ENCODE measurements at places on chromosomes 1 and 21.

DNA sequence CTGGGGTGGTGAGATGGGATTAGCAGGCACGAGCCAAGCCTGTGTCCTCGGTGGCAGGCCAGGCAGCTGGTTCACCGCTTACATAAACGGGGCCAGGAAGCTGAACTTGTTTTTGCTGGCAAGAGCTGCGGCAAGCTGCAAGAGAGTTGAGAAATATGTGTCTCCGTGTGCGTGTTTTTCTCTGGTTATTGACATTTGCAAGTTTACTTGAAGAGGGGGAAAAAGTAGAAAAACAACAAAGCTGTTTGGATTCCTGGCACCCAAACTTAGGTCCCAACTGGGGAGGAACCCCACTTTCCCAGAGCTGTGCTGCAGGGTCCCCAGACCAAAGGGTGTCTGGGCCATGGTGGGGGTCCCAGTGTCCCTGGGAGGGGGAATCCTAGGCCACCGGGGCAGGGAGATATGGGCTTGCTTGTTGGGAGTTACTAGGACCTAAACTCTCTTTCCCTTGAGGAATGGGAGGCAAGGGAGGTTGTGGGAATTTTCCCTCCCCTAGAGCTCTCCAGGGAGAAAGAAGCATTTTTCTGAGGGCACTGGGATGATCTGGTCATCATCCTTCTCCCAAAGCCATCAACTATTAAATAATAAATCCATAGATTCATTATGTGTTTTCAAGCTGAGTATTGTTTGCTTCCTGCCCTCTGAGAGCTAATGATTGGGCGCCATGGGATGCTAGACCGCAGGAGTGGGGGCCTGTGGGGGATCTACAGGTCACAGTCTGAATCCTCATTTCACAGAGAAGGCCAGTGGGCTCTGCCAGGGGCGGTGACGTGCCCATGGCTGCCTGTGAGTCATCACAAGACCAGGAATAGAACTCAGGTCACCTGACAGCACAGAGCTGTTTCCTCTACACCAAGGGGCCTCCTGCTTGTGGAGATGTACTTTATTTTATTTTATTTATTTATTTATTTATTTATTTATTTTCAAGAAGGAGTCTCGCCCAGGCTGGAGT is 14.8 kb downstream of the IL6R start:
- DNase-seq, result peak; percentile 67

GRCh38 chr1:30612536-30613065 is 110.8 kb downstream of the MATN1 start:
- DNase-seq, result no peak

GRCh38 chr1:11940260-11940921 is 5.9 kb downstream of the PLOD1 start:
- DNase-seq, result peak; percentile 62

- DNase-seq, result no peak
Observed at GRCh38 chr1:116988248-116988647, 13.3 kb upstream of the CD101 start.

DNA sequence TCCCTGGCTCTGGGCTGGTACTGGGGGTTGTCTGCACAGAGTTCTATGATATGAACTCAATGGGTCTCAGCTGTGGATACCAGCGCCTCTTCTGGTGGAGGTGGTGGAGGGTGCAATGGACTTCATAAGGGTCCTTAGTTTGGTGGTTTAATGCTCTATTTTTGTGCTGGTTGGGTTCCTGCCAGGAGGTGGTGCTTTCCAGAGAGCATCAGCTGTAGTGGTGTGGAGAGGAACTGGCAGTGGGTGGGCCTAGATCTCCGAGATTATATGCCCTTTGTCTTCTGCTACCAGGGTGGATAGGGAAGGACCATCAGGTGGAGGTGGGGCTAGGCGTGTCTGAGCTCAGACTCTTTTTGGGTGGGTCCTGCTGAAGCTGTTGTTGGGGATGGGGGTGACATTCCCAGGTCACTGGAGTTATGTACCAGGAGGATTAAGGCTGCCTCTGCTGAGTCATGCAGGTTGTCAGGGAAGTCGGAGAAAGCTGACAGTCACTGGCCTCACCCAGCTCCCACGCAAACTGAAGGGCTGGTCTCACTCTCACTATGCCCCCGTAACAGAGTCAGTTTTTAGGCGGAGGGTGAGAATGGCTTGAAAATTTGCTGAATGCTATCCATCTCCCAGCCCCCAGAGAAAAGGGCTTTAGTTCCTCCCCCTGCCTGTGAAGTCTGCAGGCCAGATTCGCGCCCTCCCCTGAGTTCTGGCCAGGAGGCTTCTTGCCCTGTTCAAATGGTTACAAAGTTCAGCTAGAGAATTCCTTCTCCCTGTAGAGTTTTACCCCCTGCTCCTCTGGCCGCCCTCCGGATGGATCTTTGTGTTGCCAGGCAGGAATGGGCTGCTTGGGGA is 902.9 kb downstream of the LTN1 start:
- DNase-seq, result no peak

GRCh38 chr1:158819461-158820443 is 11.4 kb upstream of the MNDA start:
- no peak for DNase-seq

- DNase-seq, result no peak
Observed at GRCh38 chr21:41422546-41423304, 3.3 kb upstream of the MX1 start.

GRCh38 chr1:20250340-20250989 is 40.2 kb upstream of the VWA5B1 start:
- no peak for DNase-seq

DNA sequence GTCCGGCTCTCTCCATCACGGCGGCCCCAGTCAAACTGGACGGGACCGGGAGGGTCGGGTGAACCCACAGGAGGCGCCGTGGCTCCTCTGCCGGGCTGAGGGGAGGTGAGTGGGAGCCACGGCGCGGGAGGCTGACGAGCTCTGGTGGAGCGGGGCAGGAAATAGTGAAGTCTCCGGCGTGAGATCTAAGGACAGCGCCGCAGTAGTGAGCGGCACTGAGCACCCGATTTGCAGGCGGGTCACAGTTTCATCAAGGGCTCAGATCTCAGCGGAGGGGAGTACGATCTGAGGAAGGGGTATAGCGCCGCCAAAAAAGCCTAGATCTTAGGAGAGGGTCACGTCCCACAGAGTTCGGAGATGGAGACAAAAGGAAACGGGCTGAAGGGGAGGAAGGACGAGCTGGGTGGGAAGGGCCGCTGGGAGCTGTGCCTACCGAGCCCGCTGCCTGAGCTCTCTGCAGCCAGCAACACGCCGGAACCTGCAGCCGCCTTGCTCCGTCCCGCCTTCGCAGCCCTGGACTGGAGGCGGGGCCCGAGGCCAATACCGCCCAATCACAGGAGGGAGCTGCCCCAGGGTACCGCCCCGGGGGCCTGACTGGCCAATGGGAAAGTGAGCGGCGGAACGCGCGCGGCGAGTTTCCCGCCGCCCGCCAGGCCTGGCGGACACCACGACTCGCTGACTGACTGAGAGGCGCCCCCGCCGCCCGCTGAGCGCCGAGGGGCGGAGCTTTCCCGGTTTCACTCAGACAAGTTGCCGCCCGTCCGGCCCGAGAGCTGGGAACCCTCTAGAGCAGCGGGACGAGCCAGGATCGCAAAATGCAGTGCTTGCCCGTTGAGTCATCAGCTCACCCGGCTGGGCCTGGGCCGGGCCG is 1.9 kb downstream of the SFN start:
- peak; percentile 90 for DNase-seq

DNA sequence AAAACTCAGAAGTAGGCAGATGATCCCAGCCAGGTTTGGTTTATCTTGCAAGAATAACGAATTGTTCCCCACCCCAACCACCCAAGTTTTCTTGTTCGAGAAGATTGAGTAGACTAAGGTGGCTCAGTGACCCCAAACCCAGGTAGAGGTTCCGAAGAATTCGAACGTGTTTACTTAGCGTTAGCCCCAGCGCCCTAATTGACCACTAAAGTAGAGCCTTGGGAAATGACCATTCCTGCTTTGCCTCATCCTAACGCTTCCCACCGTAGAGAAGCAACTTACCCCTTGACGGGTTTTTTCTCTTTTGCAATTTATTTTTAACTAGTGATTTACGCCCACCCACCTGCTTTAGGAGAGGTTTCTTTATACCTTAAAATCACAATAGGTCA is 870 bp downstream of the FBXO28 start:
- no peak for DNase-seq

DNA sequence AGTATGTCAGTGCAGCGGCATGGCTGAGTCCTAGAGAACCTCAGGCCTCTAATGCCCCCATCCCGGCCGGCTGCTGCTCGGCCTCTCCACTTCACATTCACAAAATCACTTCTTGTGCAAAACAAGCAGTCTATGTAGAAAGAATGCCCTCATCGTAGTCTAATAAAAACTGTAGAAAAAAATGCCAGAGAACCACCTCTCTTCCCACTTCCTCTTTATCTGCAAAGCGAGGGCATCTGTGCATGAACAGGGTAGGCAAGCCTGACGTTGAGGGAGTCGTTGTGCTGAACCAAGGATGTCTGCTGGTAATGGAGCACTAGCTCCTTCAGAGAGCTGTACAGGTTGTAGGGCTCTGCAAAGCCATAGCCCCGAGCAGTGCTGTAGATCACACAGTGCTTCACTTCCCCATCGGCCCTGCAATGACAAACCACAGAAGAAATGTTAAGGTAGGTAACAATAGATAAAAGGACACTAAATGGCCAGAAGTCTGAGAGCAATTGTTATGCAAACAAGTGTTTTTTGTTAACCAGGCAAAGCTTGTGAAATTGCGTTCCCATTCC is 88.9 kb downstream of the PIK3R3 start:
- DNase-seq, result no peak

DNA sequence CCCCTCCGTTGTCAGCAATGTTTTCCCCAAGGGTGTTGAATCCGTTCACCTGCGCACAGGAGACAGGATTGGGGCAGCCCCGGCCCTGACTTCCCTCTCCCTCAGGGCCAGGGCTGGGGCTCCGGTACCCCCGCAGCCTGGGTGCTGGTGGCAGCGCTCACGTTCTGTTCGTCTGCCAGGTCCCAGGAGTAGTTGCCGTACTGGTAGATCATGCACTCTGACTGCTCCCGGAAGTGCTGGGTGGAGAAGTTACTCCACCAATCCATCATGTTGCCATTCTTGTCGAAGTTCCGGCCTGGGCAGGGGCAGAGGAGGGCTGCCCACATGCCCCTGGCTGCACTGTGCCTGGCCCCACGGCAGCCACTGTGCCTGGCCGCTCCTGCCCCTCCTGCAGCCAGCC is 6.1 kb downstream of the PRXL2B start:
- DNase-seq, result no peak

DNA sequence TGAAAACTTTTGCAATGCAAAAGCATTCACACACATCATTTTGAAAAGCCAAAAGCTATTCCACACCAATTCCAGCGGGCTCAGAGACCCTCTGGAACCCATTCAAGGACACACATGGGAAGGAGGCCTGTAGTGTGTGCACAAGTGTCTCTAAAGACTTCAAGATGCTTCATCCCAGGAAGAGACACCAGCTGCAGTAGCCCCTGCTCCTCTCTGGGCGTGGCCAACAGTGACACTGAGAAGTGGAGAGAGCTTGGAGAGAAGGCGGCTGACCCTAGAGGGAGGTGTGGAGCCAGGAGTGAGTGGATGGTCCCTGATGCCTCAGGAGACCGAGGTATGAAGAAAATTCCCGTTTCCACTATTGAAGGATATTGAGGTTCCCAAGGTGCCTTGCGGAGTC is 14.9 kb upstream of the TNNI1 start:
- no peak for DNase-seq

GRCh38 chr1:40308036-40308727 is 8.9 kb downstream of the COL9A2 start:
- no peak for DNase-seq

- no peak for DNase-seq
Observed at GRCh38 chr1:77143529-77144121, 75.6 kb downstream of the PIGK start.

- no peak for DNase-seq
Observed at GRCh38 chr1:98292994-98293393, 368.5 kb upstream of the SNX7 start.

GRCh38 chr1:230317823-230318819 is 108.0 kb downstream of the PGBD5 start:
- DNase-seq, result no peak

DNA sequence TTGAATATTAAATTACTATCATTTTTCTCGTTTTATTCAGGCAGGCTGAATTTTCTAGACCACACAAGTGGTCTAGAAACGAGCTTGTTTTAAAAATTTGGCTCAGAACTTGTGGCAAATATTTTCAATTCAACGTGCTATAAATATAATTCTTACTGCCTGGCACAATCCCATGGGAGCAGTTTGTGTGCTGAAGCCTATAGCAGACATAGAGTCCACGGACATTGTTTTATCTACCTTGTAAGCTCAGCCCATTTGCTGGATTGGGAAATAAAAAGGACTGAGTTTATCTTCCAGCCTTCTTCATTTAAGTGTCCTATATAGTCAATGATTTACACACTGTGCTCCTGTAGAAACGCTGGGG is 103.4 kb downstream of the ZBTB18 start:
- no peak for DNase-seq

DNA sequence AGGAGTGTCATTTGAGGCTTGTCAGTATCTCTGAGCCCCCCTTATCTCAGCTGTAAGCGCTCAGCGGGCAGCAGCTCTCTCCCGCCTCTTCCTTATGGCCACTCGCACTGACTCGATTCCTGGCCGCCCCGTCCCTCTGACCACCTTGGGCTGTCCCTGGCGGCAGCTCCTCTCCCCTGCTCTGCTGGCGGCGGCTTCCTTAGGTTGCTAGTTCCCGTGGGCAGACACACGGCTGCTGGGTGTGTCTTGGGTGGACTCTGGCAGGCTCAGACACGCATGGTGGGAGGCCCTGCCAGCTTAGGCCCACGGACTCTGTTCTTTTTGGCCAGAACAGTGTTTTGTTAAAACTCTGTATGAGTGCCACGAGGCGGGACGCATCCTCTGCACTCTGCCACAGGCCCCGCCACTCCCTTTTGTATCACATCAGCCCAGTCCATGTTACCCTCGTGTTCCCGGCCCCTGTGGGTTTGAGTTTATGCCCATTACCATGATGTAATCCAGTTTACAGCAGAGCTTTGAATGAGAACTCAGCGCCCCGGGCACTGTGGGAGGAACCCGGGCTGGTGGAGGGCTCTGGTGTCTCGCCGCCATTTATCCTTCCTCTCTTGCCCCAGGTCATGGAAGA is 45.9 kb downstream of the COQ8A start:
- no peak for DNase-seq

GRCh38 chr21:29265690-29266479 is 32.8 kb upstream of the BACH1 start:
- DNase-seq, result no peak

- no peak for DNase-seq
Observed at GRCh38 chr1:19786988-19787423, 12.7 kb downstream of the TMCO4 start.

- DNase-seq, result peak; percentile 88
Observed at GRCh38 chr1:160078512-160079195, 2.7 kb upstream of the KCNJ9 start.

GRCh38 chr1:228423404-228424053 is 6.9 kb upstream of the TRIM17 start:
- no peak for DNase-seq

DNA sequence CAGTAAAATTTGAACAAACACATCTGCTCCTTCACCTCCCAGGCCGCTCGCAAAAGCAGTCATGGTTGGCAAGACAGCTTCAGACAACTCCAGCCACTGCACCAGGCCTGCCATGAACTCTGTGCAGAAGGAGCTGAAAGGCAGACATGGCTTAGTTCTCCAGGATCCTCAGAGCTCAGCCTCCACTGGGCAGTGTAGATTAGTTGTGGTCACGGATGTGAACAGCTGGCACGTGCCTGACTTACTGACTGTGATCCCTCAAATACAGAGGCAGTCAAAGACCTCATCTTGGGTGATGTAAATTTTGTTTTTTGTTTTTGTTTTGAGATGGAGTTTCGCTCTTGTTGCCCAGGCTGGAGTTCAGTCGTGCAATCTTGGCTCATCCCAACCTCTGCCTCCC is 28.4 kb downstream of the TMCO4 start:
- DNase-seq, result no peak

All from nucleus accumbens (tissue), 56 donors.